Adrenal gland (tissue), 19 donors: ENCODE measurements at places on chromosomes 4 and X. TPM values are rescaled to one million over a fixed set of nuclear protein-coding genes. Genes with fewer than 3 reads are reported as not detected.

GRCh38 chr4:6873291-6873690 lies 36.3 kb upstream of the TBC1D14 start:
- DNase-seq: no peak

DNA sequence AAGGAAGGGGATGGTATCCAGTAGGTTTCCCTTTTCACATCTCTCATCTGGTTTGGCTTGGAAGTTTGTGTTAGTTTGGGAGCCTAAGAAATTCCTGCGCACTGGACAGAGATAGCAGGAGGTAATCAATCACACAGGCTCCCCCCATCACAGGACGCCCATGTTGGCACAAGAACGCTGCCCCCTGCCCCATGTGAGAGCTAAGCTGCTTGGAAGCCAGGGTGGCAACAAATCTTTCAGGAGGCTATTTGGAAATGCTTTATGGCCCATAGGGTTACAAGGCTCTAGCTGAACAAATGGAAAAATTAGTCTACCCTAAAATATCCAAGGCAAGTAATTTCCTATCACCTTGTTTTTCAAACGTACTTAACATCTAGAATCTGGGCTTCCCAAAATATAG lies 54.0 kb downstream of the SOD3 start:
- no peak for DNase-seq

DNA sequence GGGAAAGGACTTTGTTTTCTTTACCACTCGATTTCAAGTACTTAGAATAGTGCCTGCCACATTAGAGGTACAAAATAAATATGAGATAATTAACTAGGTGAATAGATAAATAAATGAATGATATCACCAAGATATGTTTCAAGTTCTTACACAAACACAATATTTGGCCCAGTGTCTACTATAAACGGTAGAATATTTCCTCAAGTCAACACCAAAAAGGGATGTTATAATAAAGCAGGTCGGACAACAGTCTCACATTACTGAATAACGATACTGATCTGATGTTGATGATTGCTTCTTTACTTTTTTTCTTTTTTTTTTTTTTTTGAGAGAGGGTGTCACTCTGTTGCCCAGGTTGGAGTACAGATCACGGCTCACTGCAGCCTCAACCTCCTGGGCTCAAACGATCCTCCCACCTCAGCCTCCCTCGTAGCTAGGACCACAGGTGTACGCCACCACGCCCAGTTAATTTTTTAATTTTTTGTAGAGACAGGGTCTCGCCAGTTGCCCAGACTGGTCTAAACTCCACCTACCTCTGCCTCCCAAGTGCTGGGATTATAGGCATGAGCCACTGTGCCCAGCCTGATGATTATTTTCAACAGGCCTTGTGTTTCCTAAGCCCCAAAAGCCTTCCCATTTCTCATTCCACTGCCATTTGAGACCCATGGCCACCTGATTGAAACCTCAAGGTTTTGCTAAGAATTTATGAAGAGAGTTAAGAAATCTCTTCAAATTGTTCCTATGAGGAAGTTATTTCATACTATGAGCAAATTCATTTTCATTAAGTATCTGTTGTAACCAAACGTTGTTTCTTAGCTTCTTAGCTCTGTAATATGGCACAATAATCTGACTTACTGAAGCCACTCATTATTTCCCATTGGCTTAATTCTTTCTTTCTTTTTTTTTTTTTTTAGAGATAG lies 2.3 kb downstream of the MANBA start:
- no peak for DNase-seq

DNA sequence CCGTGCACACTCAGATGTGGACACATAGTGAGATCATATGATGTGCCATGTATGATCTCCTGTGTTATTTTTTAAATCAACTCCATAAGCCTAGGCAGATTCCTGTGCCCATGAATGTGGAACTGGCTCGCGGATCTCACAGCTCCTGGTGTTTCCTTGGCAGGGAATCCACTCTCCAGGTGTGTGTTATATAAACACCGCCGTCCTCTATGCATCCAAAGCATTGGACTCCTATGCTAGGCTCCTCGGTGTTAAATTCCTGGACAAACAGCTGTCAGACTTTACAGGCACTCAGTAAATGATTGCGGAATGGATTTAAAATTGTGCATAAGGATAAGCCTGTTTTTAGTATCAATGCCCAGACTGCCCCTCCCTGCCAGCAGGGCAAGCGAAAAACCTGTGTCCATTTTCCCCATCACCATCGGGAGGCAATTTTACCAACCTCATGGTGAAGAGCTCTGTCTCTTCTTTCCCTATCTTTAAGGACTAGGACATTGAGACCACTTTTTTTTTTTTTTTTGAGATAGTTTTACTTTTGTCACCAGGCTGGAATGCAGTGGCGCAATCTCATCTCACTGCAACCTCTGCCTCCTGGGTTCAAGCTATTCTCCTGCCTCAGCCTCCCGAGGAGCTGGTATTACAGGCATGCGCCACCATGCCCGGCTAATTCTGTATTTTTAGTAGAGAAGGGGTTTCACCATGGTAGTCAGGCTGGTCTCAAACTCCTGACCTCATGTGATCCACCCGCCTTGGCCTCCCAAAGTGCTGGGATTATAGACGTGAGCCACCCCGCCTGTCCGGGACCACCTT lies 23.6 kb upstream of the GPR78 start:
- DNase-seq: no peak

GRCh38 chr4:10442976-10443375 lies 14.2 kb downstream of the ZNF518B start:
- no peak for DNase-seq

- peak; percentile 25 for DNase-seq
Observed at GRCh38 chrX:30313322-30313721, 4.1 kb upstream of the NR0B1 start.

DNA sequence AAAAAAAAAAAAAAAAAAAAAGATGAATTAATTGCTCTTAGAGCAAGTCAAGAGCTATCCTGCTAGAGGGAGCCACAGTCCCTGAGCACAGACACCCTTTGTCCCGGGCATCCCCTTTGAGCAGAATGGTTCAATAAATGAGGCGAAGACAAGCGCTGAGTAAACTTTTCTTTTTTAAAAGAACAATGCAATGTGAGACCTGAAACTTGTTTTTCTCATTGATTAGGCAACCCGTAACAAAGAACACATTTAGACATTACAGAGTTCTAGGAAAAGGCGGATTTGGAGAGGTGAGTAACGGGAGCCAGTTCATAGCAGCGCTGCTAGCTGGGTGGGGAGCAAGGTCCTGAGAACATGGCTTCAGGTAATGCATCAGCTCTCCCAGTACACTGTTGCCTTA lies 46.1 kb downstream of the GRK4 start:
- no peak for DNase-seq

DNA sequence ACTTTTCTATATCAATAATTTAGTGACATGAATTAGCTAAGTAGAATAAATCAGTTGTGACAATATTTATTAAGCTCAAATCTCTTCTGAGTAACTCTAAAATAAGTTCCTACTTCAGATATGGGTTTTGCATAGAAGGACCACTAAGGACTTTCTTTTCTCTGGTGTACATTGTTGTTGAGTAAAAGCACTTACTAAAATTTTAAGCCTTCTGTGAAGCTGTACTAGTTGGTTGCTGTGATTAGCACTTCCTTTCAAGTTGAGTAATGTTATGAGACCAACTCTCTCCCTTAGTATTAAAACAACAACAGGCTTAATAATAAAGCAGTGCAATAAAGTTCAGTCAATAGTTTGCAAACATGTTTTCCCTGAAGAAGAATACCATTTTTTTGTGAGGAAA lies 667.4 kb upstream of the NDST4 start:
- DNase-seq: no peak

GRCh38 chr4:172055046-172055445 lies 241.8 kb downstream of the GALNTL6 start:
- DNase-seq: no peak

GRCh38 chrX:129496625-129497024 lies 26.7 kb downstream of the SMARCA1 start:
- no peak for DNase-seq

DNA sequence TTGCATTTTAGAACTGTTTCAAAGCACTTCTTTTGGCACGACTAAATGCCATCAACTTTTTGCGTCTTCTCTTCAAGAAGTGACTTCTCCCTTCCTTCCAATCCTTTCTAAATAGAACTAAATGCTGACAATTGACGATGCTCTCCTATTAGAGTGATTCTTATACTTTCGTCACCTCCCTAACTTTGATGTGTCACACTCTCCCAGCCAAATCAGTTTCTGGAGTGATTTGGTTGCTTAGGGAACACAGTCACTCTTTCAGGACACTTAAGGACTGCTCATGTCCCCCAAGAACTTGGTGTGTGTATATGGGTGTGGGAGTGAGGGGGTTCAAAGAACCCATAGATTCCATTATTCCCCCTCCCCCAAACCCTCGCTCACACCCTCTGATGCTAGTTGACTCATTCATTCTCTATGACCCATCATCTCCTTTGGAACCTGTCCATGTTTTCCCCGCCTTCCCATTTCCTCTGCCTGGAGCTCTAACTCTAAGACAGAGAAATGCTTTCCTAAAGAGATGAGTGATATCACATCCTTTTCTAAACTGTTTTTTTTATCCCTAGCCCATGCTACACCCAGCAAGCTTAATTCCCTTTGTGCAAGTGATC lies 26.8 kb upstream of the AREG start:
- DNase-seq: no peak

DNA sequence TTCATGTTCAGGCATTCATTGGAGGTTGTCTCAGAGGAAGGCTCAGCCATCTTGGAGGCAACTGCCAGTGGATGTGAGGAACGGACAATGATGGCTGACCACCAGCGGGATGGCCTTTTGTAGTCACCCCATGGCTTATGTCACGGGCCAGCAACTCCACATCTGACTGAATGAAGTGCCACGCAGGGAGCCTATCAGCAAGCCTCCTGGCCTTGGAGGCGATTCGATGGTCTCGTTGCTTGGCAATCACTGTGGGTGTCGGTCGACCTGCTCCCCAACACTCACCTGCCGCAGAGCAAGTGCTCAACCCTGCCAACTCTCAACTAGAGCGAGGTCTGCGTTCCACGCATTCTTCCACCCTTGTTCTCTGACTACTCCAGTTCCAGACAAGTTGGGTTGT lies 7.4 kb downstream of the H2BW2 start:
- DNase-seq: no peak

DNA sequence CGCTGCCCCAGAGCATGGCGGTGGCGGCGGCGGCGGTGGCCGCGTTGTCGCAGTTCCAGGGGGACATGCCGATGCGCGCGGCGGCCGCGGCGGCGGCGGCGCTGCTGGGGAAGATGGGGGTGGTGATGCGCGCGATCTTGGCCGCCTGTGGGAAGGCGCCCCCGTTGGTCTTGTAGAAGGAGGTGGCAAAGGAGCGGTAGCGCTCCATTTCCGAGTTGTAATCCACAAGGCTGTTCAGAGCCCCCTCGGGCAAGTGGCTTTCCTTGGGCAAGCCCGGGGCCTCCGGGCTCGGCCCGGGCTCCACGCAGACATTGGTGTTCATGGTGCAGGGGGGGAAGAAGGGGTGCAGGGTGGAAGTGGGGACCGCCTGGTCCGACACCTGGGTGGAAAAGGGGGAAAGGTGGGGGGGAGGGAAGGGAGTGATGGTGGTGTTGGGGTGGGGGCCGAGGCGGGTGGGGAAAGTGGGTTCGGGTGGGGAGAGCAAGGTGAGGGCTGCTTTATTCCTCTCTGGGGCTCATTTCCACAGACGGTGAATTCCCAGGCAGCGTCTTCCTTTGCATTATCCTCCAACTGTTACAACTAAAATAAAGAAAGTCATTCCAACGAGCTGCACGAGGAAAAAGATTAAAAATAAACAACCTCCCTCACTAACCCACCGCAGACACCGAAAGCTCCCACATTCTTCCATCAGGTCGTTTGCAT lies 3.1 kb downstream of the CXXC4 start:
- DNase-seq: peak; percentile 27

GRCh38 chr4:95124906-95125504 lies 367.2 kb downstream of the BMPR1B start:
- DNase-seq: peak; percentile 35

Gene SLC9B2
- total RNA-seq: 16.3 TPM

Gene ESX1
- total RNA-seq: not detected

Gene SYTL5
- 18.8 TPM for total RNA-seq

Gene MAGEB10
- not detected for total RNA-seq

Gene SCML2
- 3.5 TPM for total RNA-seq

Gene MAGEA4
- not detected for total RNA-seq
